Muscle of arm (tissue), 14 donors: ENCODE measurements at places on chromosomes 1 and 21.

GRCh38 chr1:231188072-231188471 lies 26.2 kb downstream of the TRIM67 start:
- no peak for DNase-seq

DNA sequence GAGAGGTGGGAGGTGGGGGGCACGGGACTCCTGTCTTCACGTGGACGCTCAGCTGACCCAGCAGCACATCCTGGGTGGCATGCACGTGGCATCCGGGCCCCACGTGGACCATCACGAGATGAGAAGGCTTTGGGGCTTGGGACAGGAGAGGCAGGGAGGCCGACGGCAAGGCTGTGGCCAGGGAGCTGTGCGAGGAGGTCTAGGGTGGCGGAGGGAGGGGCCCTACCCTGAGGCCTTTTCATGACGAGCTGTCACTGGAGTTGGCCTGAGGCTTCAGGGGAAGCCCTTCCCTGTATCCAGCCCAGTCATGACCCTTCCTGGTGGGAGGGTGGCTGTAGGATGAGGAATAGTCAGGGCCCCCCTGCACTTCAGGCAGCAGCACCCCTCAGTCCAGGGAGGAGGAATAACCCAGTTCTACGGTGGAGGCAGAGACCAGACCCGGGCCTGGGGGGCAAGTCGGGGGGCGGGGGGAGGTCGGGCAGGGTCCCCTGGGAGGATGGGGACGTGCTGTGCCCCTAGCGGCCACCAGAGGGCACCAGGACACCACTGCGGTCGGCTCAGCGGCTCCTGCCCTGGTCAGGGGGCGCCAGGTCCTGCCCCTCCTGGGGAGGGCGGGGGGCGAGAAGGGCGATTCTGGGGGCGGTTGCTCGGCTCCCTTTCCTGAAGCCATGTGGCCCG lies 2.0 kb upstream of the PERM1 start:
- no peak for DNase-seq

GRCh38 chr1:119554183-119554582 lies 47.2 kb downstream of the HSD3B1 start:
- DNase-seq: peak; percentile 62

- no peak for DNase-seq
These were observed 19.0 kb upstream of the POGZ start for GRCh38 chr1:151478140-151478812.

GRCh38 chr1:12159816-12160215 lies 7.0 kb upstream of the TNFRSF1B start:
- DNase-seq: no peak

- DNase-seq: no peak
These were observed 164.0 kb downstream of the RUNX1 start for GRCh38 chr21:34885125-34885524.

- DNase-seq: no peak
These were observed 26.4 kb upstream of the LAMC1 start for GRCh38 chr1:182996816-182997215.

- no peak for DNase-seq
These were observed 5.7 kb upstream of the IVL start for GRCh38 chr1:152902636-152903035.

DNA sequence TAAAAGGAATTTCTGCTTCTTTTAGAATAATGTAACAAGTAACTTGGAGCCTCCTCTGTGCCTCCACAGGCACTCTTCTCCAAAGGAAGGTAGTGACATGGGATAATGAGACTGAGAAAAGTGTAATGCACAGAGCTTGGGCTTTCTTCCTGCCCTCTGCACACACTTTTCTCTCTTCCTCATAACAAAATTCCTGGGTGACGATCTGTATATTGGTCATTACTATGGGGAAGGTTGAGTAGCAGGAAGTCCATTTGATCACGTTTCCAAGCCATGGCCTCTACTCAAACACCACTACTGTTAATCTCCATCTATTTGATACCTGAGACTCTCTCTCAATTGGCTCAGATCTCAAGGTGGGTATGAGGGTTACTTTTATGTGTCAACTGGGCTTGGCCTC lies 113.9 kb downstream of the GRIK1 start:
- no peak for DNase-seq
